Smooth muscle cell of the coronary artery (primary cell): ENCODE measurements at places on chromosomes 6 and 20. TPM values are rescaled to one million over a fixed set of nuclear protein-coding genes. Genes with fewer than 3 reads are reported as not detected.

Gene SLC17A1
- total RNA-seq: not detected in 2 replicates

Gene RCAN2
- 1.2 and 7.3 TPM in 2 replicates for total RNA-seq

Gene OOEP
- not detected in 2 replicates for total RNA-seq

Gene MROH8
- total RNA-seq: 0.35 and 1.1 TPM in 2 replicates

Gene SAMD10
- 0.23 and 0.45 TPM in 2 replicates for total RNA-seq

Gene LGSN
- total RNA-seq: not detected in 2 replicates

Gene PDE10A
- 1.9 and 13.0 TPM in 2 replicates for total RNA-seq

Gene FRK
- total RNA-seq: 0.47 and 2.0 TPM in 2 replicates

Gene OXT
- total RNA-seq: not detected in 2 replicates

Gene KIAA1755
- total RNA-seq: 0.59 and 13.7 TPM in 2 replicates

Gene BFSP1
- 0.35 and 2.5 TPM in 2 replicates for total RNA-seq

Gene OARD1
- total RNA-seq: 9.4 and 10.5 TPM in 2 replicates
